Kidney epithelial cell (primary cell): ENCODE measurements at places on chromosomes 13 and 19.

GRCh38 chr13:107075576-107075975 is 507.6 kb upstream of the ARGLU1 start:
- no peak for DNase-seq

- DNase-seq, result no peak
Observed at GRCh38 chr19:21115430-21115829, 26.4 kb upstream of the ZNF431 start.

GRCh38 chr13:97879646-97880310 is 73.7 kb upstream of the IPO5 start:
- DNase-seq, result peak; percentile 56

GRCh38 chr19:52028780-52029123 is 573 bp upstream of the ZNF614 start:
- DNase-seq, result no peak

DNA sequence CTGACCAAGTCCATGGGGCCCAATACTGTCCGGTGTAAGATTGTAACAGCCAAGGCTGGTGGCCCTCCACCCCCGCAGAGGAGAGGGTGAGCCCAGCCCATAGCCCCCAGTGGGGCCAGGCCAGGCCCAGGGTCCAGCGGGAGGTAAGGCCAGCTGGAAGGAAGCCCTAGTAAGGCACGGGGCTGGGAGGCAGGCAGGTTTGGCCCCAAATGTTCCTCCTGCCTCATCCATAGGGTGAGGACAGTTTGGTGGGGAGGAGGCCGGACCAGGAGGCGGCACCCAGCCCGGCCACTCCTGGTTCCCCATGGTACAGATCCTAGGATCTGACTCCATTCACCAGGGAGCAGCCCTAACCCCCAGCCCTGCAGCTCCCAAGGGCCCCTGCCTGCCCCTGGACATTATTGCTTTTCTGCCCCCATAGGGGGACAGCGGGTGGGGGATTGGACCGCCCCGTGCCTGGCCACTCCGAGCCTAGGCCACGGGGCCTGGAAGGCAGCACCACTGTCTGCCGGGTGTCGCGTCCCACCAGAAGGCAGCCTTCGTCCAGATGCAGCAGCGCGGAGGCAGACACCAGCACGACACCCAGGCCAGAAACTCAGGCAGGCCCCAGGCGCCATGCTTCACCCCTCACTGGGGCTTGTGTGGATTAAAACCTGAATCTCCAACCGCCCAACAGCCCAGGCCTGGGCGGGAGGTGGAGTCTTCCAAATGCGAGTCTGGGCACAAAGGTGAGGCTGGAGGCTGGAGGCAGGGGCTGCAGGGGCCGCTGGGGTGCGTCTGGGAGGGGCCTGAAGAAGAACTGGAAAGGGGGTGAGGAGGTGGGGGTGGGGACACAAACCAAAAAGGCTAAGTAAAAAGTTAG is 6.7 kb upstream of the CCNP start:
- DNase-seq, result no peak

DNA sequence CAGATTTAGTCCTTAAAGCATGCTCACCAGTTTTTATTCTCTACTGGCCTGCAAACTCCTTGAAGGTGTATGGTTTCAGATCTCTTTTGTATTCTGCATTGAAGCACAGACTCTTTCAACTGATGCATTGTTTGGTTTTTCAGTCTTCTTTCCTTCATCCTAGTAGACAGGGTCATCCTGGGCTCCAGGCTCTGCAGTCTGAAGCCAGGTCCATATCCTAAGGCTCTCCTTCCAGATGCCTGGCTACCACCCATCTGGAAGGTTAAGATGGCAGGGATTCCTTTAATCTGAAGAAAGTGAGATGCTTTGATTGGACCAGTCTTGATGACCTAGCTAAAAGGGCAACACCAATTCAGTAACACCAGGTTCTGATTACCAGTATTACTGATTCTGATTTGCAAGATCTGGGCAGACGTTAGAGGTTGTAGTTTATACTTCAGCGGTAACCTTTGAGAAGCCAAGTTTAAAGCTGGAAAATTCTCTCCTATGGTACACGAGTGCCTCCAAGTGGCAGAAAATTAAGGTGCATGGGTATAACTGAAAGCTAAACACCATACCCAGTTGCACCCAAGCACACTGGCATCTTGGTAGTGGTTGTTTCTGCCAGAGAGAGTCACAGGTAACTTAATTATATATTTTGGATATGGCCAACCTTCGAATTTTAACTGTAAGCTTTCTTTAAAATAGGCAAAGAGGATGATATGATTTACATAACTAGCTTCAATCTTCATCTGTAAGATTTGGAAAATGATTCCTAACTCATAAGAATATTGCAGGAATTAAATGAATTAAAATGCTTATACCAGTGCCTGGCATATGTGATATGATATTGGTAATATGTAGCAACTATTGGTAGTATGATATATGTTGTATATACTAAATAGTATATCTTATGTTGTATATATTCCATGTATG is 1651.9 kb upstream of the MIR17HG start:
- DNase-seq, result peak; percentile 10

GRCh38 chr13:75482070-75482819 is at the start of gene TBC1D4:
TBC1D4 (minus strand) TSS chr13:75482169; CDS start chr13:75481767, 402 bp downstream.
- peak; percentile 69 for DNase-seq
